AG10803 (cell line): ENCODE measurements at places on chromosomes 6 and 20.

DNA sequence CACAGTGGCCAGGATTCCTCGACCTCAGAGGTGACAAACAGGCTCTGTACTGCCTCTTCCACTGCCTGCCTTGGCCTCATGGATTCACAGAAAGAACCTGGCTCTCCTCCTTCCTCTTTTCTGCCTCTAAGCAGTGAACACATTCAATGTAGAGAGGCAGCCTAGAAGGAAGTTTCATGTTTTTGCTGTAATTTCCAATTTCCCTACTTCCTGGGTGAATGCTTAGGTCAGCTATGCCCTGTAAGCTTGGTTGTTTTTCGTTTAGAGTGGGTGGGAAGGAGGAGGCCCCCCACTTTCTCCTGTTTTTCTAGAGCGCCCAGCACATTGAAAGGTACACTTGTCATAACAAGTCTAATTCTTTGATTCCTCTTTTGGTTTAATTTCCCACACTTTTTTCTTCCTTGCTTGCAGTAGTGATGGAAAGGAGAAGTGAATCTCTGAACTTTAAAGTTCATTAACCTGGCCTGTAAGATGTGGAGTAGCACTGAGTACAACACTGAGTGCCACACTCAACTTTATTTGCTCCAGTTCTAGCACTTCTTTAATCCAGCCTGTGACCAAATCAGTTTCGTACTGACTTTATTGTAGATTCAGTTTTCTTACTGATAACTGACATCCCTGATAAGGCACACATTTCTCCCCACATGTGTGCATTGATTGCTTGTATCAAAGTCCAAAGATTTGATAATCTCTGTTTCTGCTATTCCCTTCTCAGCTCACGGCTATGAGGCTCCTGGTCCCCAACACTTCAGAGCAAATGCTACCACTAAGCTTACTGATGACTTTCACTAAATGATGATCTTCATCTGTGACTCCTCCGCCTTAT is 100.0 kb upstream of the MAN1A1 start:
- no peak for DNase-seq

- DNase-seq, result no peak
Measured at GRCh38 chr6:106160189-106160588, 74.1 kb downstream of the PRDM1 start.

GRCh38 chr6:110930781-110931180 is 27.7 kb upstream of the GTF3C6 start:
- no peak for DNase-seq

- no peak for DNase-seq
Measured at GRCh38 chr6:87806635-87807034, 104.6 kb upstream of the AKIRIN2 start.

GRCh38 chr20:31823360-31824124 is 4.4 kb downstream of the MYLK2 start:
- DNase-seq, result no peak

DNA sequence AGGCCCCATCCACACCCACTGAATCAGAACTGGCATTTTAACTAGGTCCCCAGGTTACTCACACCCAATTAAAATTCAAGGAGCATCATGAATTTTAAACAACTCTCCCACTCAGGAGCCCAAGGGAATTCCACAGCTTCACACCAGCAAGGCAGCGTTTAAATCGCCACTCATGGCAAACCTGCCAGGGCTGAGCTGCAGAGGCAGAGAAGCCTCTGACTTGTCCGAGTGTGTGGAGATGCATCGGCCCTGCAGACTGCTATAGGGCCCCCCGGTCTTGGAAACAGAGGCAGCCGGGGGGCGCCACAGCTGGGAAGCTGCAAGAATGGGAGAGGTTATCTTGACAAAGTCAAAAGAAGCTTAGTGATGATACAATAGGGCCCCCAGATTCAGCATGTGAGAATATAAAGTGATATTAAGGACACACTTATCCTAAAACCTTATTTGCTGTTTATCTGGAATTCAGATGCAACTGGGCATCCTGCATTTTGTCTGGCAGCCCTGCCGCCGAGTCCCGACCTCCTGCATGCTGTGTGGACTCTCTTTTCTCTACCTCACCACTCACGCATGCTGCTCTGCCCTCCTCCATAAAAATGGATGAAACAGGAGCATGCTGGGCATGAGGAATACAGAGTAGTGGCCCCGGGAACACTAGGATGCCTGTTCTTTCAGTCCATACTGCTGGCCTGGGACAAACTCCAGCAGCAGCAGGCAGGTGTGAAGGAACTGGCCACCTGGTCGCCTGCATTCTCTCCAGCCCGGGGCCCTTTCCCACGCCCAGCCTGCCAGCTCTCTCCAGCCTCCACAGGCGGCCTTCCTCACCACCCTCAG is 126.1 kb downstream of the PXDC1 start:
- no peak for DNase-seq

DNA sequence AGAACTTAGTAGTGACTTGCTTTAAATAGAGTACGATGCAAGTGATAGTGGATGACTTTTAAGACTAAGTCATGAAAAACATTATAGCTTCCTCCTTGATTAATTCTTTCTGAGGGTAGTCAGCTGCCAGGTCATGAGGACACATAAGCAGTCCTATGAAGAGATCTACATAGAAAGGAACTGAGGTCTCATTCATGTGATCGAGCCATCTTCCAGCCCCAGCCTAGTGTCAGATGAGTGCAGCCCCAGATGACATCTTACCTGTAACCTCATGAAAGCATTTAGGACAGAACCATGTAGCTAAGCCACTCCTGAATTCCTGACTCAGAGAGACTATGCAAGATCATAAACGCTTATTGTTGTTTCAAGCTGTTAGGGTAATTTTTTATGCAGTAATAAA is 67.7 kb downstream of the AK9 start:
- no peak for DNase-seq

GRCh38 chr6:30555816-30556065 is 548 bp downstream of the GNL1 start:
- DNase-seq, result no peak

- DNase-seq, result peak; percentile 48
Measured at GRCh38 chr6:159979136-159979874, 10.4 kb downstream of the IGF2R start.

DNA sequence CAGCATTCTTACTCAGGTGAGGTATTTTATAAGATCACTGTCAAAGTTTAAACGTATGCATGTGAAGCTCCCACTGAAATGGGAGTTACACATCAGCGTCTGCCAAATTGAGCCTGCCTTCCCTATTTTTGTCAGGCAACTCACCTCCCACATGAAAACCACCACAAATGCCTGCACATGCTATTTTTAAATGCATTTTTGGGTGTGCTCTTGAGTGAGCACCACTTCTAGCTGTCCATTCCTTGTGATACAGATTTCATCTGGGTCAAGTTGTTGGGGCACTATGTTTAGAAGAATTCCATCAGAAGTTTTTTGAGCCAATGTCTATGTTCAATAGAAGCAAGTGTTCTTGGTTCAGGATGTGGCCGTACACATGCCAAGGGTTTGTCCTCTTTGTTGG is 71.7 kb upstream of the RIPPLY2 start:
- DNase-seq, result no peak

GRCh38 chr6:44868910-44869309 is 459.2 kb upstream of the RUNX2 start:
- DNase-seq, result no peak

- peak; percentile 8 for DNase-seq
Measured at GRCh38 chr6:115551527-115551926, 509.2 kb downstream of the FRK start.

GRCh38 chr6:342832-343179 is 48.7 kb upstream of the IRF4 start:
- DNase-seq, result no peak

GRCh38 chr6:12266571-12266970 is 23.6 kb upstream of the EDN1 start:
- DNase-seq, result peak; percentile 77

DNA sequence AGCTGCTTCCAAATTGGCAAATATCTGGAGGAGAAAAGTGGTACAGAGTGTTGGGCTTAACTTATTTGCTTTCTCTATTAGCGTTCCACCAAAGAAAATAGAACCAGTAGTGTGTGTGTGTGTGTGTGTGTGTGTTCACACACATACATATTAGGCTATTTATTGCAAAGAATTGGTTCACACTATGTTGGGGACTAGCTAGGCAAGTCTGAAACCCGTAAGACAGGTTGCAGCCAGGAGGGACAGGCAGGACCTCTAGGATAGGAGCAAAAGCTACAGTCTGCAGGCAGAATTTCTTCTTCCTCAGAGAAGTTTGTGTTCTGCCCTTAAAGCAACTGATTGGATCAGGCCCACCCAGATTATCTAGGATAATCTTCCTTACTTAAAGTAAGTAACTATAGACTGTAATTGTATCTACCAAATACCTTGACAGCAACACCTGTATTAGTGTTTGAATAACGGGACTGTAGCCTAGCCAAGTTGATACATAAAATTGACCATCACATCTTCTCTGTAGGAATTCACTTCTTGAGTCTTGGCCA is 12.8 kb downstream of the KCTD20 start:
- no peak for DNase-seq

DNA sequence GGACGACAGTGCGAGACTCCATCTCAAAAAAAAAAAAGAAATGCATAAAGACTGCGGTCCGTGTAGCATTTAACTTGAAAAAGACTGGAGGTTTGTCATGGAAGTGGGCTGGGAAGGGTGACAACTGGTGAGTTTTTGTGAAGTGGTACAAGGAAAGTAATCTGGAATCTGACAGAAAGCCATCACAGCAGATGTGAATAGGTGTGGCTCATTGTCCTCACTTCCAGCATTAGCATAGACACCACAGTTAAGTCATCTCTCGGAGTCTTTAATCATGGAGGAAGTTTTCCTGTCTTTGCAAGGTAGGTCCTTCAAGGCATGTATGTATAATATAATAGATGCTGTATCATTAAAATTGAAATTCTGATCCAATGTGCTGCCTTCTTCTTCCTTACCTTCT is 453.2 kb downstream of the TFAP2A start:
- no peak for DNase-seq
